NCI-H524 treated with DMSO at 0.1 percent for 48 hours (cell line): ENCODE measurements at places on chromosomes 5 and 9.
A peak's percentile ranks its signal among the peaks of the same experiment; 100 is the strongest.

GRCh38 chr9:33381231-33381791 is 21.1 kb downstream of the AQP7 start:
- no peak for DNase-seq

- no peak for DNase-seq
Measured at GRCh38 chr9:132008184-132008803, 71.4 kb downstream of the MED27 start.

- peak; percentile 92 for DNase-seq
Measured at GRCh38 chr5:137304226-137304874, 194.8 kb downstream of the SPOCK1 start.

DNA sequence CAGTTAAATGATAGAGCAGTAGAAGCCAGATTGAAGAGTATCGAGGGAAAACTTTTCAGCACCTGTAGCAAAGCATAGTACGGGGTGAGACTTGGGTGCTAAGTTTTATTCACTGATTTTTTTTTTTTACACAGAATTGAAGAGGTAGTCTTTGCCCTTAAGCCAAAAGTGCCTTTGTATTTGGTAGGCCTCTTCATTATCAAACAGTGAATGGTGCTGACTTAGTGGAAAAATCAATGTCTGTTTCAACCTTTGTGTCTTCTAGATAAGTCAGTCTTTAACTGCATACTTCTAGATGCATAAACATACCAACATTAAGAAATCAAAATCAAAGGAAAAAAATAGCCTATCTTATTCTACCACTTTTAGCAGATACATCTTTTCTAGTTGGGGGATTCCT is 13.7 kb downstream of the RNF14 start:
- DNase-seq = no peak

GRCh38 chr5:141507387-141508091 is 18.7 kb downstream of the PCDHGC5 start:
- no peak for DNase-seq

DNA sequence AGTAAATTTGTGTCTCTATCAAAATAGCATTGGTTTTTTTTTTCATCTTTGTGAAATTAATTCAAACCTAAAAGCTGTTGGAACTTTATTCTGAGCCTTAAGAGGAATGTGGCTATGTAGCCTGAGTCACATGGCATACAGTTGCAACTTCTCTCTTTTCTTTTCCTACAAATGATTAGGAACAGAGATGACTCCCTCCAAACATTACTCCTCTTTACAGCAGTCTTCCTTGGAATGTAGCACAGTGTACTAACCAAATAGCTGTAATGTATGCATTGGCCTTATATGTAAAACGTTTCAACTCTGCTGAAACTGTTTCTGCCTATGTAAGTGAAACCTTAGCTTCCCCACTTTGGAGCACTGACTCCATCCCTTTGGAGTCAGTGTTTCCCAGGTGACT is 100.9 kb upstream of the MAP1B start:
- no peak for DNase-seq

DNA sequence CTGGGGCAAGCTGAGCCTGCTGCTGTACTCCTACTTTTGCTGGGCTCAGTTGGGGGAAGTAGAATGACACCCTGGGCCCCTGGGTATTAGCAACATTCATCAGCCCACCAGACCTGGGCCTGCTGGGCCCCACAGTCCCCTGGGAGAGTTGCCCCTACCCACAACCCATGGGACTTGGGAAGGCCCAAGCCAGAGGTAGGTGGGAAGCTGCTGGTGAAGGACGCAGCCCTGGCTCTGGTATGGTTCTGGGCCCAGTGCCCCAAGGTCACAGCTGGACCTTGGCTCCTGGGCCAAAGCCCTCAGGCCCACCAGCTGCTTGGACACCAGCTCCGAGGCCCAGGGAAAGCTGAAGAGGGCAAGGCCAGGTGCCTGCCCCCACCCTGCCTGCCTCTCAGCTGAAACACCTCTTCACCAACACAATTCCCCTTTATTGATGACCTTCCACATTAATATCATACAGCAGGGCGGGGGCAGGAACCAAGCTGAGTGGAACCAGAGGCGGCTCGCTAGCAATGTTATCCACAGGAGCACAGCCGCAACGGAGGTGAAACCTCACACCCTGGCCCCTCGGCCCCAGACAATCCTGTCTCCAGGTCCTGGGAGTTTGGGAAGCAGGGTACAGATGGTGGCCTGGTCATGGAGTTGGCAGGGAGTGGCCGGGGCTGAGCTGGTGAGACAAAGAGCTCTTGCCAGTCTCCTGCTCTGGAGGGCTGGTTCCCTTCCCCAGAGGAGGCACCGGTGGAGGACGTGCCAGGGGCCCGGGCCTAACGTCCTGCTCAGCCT is 13.7 kb downstream of the DOLPP1 start:
- DNase-seq = no peak

- no peak for DNase-seq
Measured at GRCh38 chr9:11577522-11577921, 964.7 kb upstream of the PTPRD start.

GRCh38 chr9:71562140-71562539 is 206.2 kb downstream of the CEMIP2 start:
- no peak for DNase-seq

- no peak for DNase-seq
Measured at GRCh38 chr9:137919095-137919465, 41.5 kb downstream of the CACNA1B start.

DNA sequence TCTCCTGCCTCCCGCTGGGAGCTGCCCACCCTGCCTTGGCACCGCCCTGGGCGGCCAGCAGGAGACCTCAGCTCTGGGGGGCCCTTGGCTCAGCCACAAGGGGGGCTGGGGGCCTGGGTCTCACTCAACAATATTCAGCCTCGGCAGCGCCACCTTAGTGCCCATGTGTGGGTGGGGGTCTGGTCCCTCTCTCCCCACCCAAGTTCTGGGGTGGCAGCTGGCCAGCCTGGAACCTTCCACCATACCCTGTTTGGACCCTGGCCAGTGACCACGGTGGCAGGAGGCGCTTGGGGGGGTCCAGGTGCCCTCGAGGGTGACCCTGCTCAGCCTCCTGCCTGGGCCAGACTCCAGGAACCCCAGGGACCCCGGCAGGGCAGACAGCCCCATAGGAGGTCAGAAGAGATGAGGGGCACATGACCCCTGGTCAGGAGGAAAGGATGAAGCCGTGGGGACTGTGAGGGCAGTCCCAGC is 22.2 kb downstream of the NKD2 start:
- DNase-seq = no peak

GRCh38 chr5:73727470-73727869 is 101.5 kb downstream of the ARHGEF28 start:
- peak; percentile 64 for DNase-seq

DNA sequence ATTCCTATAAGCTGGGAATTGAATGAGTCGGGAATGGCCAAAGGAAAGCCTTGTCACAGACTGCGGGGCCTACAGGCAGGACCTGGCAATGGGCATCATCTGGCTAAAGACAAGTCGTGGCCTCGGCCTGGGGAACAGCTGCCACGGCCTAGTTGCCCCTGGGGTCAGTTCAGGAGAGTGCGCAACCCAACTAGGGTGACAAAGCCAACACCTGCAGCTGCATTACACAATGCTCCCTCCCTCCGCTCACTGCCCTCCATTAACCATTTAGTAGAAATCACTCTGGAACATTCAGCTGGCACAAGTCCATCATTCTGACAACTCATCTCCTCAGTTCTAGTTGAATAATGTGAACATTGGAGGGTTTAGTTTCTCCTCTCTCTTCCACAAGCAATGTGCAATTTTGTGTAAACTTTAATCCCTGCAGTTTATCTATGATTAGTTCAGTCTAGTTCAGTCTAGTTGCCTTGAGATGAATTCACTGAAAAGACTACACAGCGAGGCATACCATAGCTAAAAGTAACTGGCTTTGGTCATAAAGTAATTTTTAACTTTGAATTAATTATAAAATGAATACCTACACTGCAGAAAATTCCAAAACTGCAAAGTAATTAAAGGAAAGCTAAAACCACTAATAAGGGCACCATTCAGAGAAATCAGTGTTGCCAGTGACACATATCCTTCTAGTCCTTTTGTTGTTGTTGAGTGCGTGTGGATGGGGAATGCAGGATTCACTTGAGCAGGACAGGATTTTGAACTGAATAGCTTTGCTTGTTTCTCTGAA is 5.1 kb downstream of the GLDC start:
- no peak for DNase-seq

GRCh38 chr5:155732587-155733376 is 594.2 kb upstream of the SGCD start:
- no peak for DNase-seq

GRCh38 chr9:84593352-84593751 is 76.2 kb upstream of the NTRK2 start:
- no peak for DNase-seq

DNA sequence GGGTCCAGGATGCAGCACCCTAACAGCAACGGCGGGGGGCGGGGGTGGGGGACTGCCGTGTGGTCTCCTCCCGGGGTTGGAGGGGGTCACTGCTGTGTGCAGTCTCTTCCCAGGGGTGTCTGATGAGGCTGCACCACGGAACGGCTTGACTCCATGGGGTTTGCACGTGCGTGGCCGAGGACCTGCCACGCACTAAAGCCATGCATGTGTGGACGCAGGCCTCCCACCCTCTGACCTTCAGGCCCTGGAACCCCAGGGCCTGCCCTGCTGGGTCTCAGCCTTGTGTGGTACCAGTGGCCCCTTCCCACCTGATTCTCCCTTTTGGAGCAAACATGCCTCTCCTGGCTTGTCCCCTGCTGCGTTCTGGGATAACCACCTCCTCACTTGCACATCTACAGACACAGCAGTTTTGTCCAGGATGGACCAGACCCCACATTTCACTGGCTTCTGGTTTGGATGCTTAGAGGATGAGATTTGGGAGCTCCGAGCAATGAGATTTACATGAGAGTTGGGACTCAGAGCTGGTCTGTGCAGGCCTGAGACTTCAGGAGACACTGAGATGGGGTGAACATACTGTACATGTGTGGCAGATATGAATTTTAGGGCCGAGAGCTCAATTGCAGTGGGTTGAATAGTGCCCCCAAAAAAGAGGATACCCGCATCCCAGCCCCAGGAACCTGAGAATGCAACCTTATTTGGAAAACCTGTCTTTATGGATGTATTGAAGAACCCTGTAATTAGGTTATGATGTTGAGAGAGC is 45.8 kb downstream of the SLC12A7 start:
- no peak for DNase-seq

- DNase-seq = no peak
Measured at GRCh38 chr9:131235480-131235851, 40.8 kb downstream of the FAM78A start.
